ENCODE measurements at places on chromosomes 6 and 20.

GRCh38 chr6:11343963-11344723 is 111.7 kb upstream of the NEDD9 start:
- no peak for DNase-seq

GRCh38 chr6:38175786-38176185 is 356.3 kb downstream of the ZFAND3 start:
- DNase-seq: no peak

DNA sequence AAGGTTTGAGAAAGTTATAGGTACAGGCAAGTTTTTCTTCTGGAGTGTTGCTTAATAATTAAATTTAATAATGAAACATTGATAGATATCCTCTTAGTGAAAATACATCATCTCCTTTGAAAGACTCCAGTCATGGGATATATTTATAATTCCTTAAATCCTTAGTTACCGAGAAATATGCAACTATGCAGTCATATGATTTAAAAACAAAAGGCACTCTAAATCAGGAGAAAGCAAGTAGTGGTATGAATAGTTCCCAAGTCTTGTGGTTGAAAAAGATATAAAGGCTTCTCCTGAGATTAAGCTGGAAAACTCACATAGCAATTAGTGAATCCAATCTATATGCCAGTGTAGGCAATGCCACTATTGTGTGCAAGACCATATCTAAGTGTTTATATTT is 475.4 kb downstream of the EYS start:
- no peak for DNase-seq

GRCh38 chr6:43089467-43089866 is 13.4 kb downstream of the PTK7 start:
- no peak for DNase-seq

GRCh38 chr6:131015630-131016263 is 47.3 kb downstream of the EPB41L2 start:
- no peak for DNase-seq

DNA sequence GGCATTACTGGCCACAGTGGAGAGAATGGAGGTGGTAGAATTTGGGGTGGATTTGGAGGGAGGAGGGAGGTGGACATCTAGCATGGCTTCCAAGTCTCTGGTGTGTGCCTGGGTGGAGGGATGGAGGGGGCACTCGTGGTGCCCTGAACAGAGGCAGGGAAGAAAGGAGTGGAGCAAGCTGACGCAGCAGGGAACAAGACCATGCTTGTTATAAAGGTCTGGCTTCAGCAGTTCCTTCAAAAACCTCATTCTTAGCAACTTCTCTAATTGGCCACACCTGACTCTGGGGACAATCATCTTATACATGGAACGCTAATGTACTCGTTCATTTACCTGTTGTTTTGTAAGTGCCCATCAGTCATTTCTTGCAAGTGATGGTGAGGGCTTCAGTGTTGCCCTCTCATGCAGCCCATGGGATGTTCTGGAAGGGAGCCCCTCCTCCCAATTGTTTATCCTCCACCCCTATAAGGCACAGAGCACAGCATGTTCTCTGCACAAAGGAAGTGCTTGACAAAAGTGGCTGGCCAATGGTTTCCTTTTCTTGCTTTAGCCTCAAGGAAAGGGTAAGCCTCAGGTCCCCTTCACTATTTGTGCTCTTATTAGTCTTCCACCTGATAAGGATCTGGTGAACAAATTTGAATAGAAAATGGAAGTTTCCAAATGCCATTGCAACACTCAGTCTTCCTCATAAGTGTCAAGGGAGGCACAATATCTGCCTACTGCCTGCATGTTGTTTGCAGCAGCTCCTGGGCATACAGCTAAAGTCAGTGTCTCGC is 39.3 kb downstream of the GFOD1 start:
- DNase-seq: no peak
